Stimulated activated CD8-positive, alpha-beta memory T cell treated with anti-CD3 and anti-CD28 coated beads, Interleukin-7, amount 100 ng/mL, for 4 hours (primary cell): ENCODE measurements at places on chromosomes 3 and 15.

GRCh38 chr3:37909067-37909911 lies 47.6 kb downstream of the CTDSPL start:
- DNase-seq, result no peak

DNA sequence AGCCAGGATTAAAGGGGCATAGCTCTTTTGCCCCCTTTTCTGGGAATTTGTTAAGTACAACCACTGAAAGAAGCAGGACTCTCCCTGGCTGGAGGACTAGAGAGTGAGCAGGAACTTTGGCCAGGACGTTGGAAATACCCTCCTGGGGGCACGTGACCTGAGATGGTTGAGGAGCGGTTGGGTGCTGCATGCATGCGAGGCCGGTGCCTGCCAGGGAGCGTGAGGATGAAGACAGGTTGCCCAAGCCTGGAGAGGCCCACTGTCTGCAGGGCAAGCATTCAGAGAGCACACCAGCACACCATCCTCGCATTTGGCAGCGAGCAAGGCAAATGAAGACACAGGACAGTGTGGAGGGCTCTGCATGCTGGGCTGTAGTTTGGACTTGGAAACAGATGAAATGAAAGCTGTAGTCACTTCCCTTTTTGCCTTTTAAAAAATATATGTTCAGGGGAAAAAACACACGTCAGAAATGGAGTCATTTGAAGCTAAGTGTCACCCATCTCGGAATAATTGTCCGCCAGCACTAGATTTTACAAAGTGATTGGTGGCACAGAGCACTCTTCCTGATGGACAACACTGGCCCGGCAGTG lies 217.6 kb downstream of the SLCO3A1 start:
- no peak for DNase-seq

GRCh38 chr3:45795882-45796765 lies at the start of gene SLC6A20:
SLC6A20 (minus strand) TSS chr3:45796536; CDS start chr3:45796419, 117 bp downstream.
- DNase-seq, result no peak

DNA sequence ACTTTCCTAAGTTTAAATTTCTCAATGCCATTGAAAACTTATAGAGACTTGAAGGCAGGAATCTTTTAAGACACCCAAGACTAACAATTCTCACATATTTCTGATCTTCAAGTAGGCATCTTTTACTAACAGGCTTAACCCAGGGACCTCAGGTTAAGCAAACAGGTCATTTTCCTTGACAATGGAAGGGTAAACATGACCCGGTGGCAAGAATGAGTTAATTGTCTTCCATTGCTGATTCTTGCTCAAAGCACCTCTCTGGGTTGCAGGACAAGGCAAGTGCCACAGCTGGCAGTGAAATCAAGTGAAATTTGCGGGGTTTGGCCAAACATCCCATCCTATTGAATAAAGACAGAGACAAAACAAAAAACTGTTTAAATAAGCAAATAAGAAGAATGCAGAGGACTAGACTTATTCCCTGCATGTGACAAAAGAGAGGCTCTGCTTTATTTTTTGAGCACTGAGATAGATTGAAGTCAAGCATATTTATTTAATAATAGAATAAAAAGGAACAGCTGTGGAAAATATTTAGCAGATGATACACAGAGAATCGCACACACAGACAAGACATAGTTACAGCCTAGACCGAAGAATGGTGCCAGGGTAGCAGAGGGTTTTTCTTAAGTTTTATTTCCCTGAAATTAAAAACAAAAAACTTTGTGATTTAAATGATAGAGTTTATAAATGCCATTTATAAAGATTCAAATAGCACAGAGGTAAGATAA lies 56.0 kb upstream of the MITF start:
- no peak for DNase-seq

DNA sequence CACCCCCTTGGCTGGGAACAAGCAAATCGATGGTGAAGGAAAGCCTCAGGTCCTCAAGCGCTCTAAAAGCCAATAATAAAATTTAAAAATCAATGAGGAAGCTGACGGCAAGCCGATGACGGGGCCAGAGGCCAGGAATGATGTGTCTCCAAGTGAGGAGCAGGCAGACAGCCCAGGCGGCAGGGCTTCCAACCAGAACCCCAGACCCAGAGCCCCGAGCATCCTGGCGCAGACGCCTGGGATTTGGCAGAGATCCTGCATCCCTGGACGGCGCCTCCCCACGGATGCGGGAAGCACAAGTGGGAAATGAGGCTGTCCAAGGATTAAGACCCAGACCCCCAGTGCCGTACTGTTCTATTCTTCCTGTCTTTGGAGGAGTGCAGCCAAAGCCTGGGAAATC lies 123.0 kb upstream of the PROK2 start:
- no peak for DNase-seq

DNA sequence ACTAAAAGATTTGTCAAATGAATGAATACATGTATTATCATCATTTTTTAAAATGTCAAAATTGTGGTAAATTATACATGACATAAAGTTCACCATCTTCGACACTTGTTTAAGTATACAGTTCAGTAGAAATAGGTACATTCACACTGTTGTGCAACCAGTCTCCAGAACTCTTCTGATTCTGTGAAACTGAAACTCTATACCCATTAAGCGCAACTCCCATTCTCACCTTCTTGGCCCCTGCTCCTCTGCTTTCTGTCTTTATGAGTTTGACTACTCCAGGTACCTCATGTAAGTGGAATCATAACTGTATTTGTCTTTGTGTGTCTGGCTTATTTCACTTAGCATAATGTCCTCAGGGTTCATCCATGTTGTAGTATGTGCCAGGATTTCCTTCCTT lies 50.1 kb upstream of the KBTBD8 start:
- DNase-seq, result no peak

- no peak for DNase-seq
Observed at GRCh38 chr3:187252311-187252710, 39.2 kb downstream of the MASP1 start.

DNA sequence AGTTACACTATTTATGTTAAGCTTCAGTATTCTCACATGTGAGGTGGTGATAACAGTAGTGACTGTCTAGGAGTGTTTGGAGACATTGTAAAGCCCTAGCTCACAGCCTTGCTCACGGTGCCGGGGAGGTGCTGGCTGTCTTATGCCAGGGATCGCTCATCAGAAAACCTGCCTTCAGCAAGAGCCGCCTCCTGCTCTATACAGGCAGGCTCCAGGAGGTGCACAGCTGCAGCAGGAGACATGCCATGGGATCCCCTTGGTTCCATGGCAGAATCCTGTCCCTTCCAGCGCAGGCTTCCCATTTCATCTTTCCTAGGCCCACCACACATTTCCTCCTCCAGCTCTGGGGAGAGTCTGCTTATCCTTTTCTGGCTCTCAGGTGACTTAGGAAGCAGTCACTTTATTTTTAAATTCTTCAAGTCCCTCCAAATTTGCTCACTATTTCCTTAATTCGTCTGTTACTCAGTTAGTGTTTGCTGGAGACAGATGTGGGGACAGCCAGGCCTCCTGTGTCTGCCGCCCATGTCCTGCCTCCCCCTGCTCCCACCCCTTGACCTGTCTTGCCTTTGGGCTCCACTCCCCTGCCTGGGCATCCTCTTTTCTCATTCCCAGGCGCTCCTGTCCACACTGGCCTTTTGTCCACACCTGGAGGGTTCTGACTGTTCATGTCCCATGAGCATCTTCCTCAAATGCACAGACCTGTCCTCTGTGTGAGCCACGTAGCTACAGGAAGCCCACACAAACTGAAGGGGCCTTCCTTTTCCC lies 31.7 kb downstream of the SLCO2A1 start:
- DNase-seq, result no peak

DNA sequence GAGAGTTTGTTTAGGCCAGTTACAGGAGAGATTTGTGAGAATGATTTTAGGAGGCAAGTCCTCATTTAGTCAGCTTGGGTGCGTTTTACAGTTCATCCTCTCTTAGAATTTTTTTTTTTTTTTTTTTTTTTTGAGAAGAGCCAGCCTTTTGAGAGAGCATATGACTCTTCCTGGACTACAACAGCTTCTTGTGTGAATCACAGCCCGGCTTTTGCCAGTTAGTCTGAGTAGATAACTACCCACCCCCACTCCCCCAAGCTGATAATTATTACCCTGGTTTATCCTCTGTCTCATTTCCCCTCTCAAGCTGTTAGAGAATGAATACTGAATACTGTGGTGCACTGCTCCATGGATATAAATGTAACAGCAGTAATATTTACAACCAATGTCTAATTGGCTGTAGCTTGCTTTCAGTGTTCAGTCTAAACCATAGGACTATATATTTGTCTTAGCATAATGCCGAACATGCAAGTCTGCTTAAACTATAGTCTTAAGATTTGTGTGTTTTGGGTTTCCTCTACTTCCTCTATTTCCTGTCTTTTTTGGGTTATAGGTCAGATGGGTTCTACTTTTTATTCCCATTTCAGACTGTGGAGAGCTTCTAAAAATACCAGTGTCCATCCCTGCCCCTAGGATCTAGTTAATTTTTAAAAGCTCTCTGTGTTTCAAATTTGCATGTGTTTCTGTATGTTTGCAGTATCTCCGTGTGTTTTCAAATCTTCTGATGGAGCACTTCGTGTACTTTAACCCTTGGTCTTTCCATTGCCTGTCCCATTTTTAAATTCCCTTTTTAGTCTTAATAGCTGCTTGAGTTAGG lies 8.0 kb downstream of the CHD2 start:
- DNase-seq, result no peak

DNA sequence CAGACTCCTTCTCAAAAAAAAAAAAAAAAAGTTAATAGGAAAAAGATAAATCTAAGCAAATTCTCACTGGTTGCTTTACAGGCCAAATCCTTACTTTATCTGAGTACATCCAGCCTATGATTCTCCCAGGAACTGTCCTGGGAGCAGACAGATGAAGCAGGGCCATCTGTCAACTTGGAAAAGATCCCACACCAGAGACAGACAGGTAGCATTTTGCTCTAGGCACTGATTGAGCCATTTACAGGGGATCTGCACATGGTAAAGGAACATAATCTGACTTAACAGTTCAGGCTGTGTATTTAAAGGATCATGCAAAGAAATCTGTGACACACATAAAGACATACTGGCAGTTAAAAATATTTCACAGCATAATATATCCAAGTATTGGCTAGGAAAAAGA lies 1006.5 kb downstream of the TBL1XR1 start:
- DNase-seq, result no peak

- DNase-seq, result no peak
Observed at GRCh38 chr3:95655363-95655986, 1158.9 kb upstream of the EPHA6 start.

- no peak for DNase-seq
Observed at GRCh38 chr3:23170291-23170690, 32.8 kb upstream of the UBE2E2 start.

DNA sequence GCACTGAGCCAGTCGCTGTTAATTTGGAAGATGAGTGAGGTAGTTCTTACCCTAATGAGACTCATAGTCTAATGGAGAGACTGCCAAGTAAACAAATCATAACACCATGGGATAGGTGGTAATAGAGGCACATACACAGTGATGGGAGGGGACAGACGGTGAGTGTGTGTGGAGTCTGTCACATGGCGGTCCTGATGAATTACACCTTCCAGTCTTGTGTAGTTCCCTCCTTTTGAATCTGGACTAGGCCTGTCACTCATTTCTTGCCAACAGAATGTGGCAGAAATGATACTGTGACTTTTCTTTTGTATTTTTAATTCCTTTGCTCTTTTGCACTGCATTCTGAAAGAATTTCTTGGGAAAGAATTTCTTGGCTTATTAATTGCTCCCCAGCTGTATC lies 78.1 kb downstream of the NR1D2 start:
- no peak for DNase-seq

- no peak for DNase-seq
Observed at GRCh38 chr3:121855555-121855954, 20.5 kb downstream of the EAF2 start.
